Fibroblast of lung (primary cell): ENCODE measurements at places on chromosomes 11 and 22.

GRCh38 chr22:26047920-26048319, 121.3 kb upstream of the SEZ6L start:
- H3K4me1 ChIP-seq, result no peaks in the 10 kb centered on the region
- H3K27me3 ChIP-seq, result no peaks in the 10 kb centered on the region
- no peak overlapping the region for H3K4me3 ChIP-seq
- H3K36me3 ChIP-seq, result no peaks in the 10 kb centered on the region
- no peak for DNase-seq

DNA sequence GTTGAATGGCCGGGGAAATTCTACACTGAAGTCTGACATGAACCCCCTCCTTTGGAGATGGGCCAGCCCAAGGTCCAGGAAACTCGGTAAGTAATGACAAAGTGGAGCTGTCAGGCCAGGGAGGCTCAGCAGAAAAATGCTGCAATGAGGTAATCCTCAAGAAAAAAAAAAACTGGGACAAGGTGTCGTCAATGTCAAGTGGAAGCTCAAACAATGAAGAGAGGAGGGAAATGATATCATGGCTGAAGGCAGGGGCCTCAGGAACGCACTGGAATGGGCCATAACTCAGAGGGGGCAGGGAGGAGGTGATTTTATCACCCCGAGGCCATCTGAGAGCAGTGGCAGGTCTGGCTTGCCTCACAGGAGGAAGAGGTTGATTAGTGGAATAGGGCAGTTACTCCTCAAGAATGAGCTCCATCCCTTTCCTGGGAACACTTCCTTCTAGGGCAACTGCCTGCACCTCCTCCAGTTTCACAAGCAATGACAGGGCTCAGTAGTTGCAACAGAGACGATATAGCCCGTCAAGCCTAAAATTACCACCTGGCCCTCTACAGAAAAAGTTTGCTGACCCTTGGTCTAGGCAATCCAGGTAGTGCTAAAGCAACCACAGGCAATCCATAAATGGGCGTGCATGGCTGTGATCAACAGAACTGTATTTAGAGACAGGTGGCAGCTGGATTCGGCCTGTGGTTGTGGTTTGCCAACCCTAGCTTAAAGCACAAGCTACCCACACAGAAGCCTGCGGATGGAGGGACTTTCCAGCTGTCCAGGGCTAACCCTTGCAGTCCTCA, 65.2 kb downstream of the FBXO7 start:
- DNase-seq, result peak; percentile 67
- no peaks in the 10 kb centered on the region for H3K36me3 ChIP-seq
- no peak overlapping the region for H3K27ac ChIP-seq
- H3K4me1 ChIP-seq, result no peaks in the 10 kb centered on the region
- H3K27me3 ChIP-seq, result no peaks in the 10 kb centered on the region

GRCh38 chr11:2207773-2208621, 36.4 kb upstream of the TH start:
- H3K27ac ChIP-seq, result no peak overlapping the region
- no peak for DNase-seq
- no peaks in the 10 kb centered on the region for H3K27me3 ChIP-seq
- H3K36me3 ChIP-seq, result no peaks in the 10 kb centered on the region

DNA sequence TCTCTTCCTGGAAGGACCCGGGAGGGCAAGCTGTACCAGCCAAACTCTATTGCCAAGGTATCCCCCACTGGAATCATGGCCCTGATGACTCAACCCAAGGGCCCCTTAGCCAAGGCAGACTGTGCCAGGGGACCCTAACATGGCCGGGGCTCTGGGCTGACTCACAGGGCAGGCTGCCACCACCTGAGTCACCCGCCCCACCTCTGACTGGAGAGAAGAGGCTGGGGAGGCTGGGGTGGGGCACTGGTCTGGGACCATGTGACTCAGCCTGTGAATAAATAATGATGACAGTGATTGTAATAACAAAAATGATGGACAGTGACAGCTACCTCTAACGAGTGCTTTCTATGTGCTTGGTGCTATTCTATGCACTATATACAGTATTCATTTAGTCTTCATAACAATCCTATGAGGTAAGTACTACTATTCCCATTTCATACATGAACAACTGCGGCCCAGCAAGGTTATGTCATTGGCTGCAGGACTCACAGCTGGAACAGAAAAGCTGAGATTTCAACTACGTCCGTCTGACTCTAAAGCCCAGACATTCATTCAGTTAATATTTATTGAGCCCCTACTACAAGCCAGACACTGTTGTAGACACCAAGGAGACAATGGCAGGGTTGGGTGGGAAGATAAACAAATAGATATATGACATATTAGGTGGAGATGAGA, 84.2 kb downstream of the FBXO7 start:
- H3K27me3 ChIP-seq, result no peaks in the 10 kb centered on the region
- peaks cover 4% of the 10 kb centered on the region for H3K4me1 ChIP-seq
- no peaks in the 10 kb centered on the region for H3K36me3 ChIP-seq
- H3K4me3 ChIP-seq, result no peak overlapping the region
- DNase-seq, result peak; percentile 88

DNA sequence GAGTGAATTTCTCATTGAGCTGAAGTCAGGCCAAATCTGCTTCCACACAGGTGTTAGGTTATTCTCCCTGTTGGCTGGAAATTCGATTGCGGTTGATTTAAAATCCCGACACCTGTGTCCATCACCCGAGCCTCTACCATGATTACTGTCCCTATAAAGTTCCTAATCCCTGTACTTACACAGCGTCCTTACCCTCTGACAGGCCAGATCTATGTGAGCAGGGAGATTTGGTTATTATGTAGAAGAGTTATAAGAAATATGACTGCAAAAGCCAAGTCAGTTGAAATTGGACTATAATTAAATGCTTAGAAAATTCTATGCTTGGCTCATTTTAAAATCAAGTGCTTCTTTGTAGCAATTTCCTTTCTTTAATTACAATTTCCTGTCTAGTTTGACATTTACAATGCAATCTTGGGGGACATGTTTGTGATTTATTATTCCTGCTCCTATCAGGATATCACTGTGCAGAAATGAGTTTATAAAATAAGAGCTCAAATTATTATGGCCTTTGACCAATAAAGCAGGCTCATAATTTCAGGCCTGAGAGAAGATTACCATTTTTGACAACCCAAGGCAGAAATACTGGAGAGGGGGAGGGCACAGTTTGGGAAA, 32.5 kb upstream of the LMO1 start:
- no peak overlapping the region for H3K27ac ChIP-seq
- H3K4me3 ChIP-seq, result no peak overlapping the region
- no peaks in the 10 kb centered on the region for H3K4me1 ChIP-seq
- H3K36me3 ChIP-seq, result no peaks in the 10 kb centered on the region
- no peak for DNase-seq

- peaks cover 10% of the 10 kb centered on the region for H3K36me3 ChIP-seq
- peaks cover 6% of the 10 kb centered on the region for H3K4me1 ChIP-seq
- H3K27ac ChIP-seq, result peak overlapping the region; percentile 28
- DNase-seq, result peak; percentile 83
These were observed 47.5 kb upstream of the SCUBE2 start for GRCh38 chr11:9138612-9139579.

DNA sequence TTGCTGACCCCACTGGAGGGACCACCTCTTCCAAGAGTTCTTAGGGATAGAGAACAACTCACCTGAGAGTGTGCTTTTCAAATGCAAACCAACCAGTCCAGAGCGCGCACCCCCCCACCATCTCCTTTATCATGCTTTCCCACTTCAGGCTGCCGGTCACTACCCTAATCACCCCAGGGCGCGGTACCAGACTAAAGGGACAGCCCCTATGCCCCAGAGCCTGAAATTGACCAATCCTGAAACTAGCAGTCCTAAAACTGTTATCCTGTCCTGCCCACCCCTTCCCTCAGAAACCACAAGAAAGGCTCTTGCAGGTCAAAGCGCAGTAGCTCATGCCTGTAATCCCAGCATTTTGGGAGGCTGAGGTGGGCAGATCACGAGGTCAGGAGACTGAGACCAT, 37.0 kb downstream of the NEAT1 start:
- no peak for DNase-seq
- peaks cover 3% of the 10 kb centered on the region for H3K4me1 ChIP-seq
- no peak overlapping the region for H3K27ac ChIP-seq
- H3K36me3 ChIP-seq, result no peaks in the 10 kb centered on the region

DNA sequence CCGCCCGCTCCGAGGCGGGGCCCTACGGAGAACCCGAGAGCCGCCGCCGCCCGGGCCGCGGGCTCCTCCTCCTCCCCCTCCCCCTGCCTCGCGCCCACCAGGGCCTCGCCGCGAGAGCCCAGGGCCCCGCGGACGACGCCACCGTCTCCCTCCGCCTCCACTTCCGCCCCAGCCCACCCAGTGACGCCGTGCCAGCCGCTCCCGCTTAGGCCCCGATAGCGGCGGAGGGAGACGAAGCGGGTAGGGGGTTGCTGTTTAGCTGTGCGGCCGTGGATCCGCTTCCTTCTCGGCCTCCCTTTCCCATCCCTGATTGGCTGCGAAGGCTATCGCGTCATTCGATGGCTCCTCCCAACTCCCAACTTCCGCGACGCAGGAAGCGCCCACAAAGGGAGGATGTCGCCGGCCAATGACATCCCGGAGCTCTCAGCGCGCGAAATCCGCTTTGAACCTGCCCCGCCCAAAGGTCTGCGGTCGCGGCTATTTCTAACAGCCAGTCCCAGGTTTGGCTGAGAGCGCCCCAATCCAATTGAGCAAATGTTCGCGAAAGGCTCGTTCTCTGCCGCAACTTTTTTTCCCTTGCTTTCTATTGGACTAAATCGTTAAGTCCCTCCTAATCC, at the start of gene FAM76B:
FAM76B (minus strand) TSS at position 277 of the 617 bp plus-strand sequence. CDS start 304 bp downstream, outside the sequence.
- H3K4me1 ChIP-seq, result peaks cover 2% of the 10 kb centered on the region
- peak within 1 kb of the TSS; percentile 100 for H3K27ac ChIP-seq
- peak; percentile 99 for DNase-seq
- peak within 1 kb of the TSS; percentile 95 for H3K4me3 ChIP-seq

- H3K4me1 ChIP-seq, result no peaks in the 10 kb centered on the region
- no peaks in the 10 kb centered on the region for H3K27me3 ChIP-seq
- H3K27ac ChIP-seq, result no peak overlapping the region
- no peak overlapping the region for H3K4me3 ChIP-seq
- H3K36me3 ChIP-seq, result no peaks in the 10 kb centered on the region
- no peak for DNase-seq
These were observed 834.5 kb downstream of the FAM181B start for GRCh38 chr11:81899156-81899555.

- no peak for DNase-seq
- no peaks in the 10 kb centered on the region for H3K4me1 ChIP-seq
- peaks cover 6% of the 10 kb centered on the region for H3K27me3 ChIP-seq
- H3K27ac ChIP-seq, result no peak overlapping the region
- H3K36me3 ChIP-seq, result no peaks in the 10 kb centered on the region
These were observed 21.0 kb upstream of the ANO1 start for GRCh38 chr11:70057080-70057479.

GRCh38 chr11:2981130-2981529, 11.0 kb downstream of the NAP1L4 start:
- H3K4me3 ChIP-seq, result no peak overlapping the region
- no peaks in the 10 kb centered on the region for H3K27me3 ChIP-seq
- peaks cover 2% of the 10 kb centered on the region for H3K36me3 ChIP-seq
- no peak overlapping the region for H3K27ac ChIP-seq
- no peak for DNase-seq

DNA sequence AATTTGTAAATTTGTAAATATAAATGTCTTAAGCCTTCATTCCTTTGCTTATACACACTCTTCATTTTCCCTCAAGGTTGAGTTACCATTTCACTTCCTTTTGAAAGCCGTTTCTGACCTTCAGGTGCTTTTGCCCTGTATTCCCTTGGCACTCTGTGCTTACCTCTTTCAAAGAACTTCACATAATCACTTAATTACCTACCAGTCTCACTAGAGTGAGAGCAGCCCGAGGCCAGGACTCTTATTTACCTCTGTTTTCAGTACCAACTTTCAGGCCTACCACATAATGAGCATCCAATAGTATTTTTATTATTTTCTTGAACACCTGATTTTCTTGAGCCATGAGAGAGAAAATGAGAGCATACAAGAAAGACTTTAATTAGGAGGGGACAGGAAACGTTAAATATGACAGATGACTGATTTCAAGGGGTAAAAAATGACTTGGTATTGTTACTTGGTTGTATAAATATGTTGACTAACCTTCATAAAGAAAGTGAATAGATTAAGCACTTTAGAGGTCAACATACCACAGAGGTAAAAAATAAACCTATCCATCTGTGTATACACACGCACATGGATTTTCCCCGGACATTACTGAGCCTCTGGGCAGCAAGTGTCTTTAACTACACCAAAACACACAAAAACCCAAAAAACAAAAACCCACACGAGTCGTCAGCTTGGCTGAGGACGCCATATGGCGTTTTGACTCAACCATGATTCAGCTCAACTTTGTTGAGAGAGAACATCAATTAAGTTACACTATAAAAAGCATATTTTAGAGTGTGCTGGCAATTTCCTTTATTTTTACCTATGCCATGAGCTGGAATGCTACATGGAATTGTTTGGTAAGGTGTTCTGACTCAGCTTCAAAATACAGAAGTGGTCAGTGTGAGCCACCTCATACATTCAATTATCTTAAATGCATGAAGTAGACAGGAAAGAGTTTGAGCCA, 7.6 kb downstream of the ATXN10 start:
- DNase-seq, result peak; percentile 66
- no peaks in the 10 kb centered on the region for H3K27me3 ChIP-seq
- peaks cover 24% of the 10 kb centered on the region for H3K4me1 ChIP-seq

DNA sequence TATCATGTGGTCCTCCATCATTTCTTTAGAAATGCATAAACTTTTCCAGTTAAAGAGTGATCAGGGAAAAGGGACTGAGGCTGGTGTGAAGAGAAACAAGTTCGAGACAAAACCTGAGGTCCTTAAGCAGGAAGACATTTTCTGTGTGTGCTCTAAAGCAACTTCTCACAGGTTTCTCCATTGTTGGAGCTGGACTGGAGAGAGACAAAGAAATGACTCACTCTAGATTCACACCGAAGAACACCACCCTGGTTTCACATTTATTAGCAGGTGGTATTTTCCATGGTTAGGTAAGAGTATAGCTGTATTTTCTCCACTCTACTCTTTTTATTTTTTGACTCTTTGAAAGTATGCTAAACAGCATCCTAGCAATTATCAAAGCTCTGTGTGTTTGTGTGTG, 736.4 kb downstream of the KCNA4 start:
- no peak overlapping the region for H3K4me3 ChIP-seq
- no peaks in the 10 kb centered on the region for H3K36me3 ChIP-seq
- H3K27ac ChIP-seq, result no peak overlapping the region
- peak; percentile 63 for DNase-seq
- H3K27me3 ChIP-seq, result no peaks in the 10 kb centered on the region
- H3K4me1 ChIP-seq, result peaks cover 2% of the 10 kb centered on the region

DNA sequence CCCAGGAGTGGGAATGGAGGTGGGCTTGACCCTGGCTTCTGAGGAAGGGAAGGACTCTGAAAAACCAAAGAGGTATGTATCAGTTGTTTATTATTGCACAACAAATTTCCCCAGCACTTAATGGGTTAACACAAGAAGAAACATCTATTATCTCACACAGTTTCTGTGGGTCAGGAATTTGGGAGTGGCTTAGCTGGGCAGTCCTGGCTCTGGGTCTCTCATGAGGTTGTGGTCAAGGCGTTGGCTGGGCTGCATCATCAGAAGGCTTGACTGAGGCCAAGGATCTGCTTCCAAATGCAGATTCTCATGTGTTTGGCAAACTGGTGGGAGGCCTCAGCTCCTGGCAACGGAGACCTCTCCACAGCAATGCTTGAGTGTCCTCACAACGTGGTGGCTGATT, 17.5 kb upstream of the SMIM38 start:
- no peaks in the 10 kb centered on the region for H3K36me3 ChIP-seq
- no peaks in the 10 kb centered on the region for H3K27me3 ChIP-seq
- peaks cover 3% of the 10 kb centered on the region for H3K4me1 ChIP-seq
- DNase-seq, result peak; percentile 70

GRCh38 chr22:30245985-30246813, at the start of gene LIF:
Gene LIF, minus strand, starts transcription at chr22:30246759. Its CDS starts 64 bp downstream, at chr22:30246695.
- H3K27ac ChIP-seq, result peak within 1 kb of the TSS; percentile 95
- peak within 1 kb of the TSS; percentile 72 for H3K4me3 ChIP-seq
- H3K36me3 ChIP-seq, result peaks cover 17% of the 10 kb centered on the region
- no peaks in the 10 kb centered on the region for H3K27me3 ChIP-seq
